HuH-7.5 (cell line): ENCODE measurements at places on chromosomes 2 and 18.

DNA sequence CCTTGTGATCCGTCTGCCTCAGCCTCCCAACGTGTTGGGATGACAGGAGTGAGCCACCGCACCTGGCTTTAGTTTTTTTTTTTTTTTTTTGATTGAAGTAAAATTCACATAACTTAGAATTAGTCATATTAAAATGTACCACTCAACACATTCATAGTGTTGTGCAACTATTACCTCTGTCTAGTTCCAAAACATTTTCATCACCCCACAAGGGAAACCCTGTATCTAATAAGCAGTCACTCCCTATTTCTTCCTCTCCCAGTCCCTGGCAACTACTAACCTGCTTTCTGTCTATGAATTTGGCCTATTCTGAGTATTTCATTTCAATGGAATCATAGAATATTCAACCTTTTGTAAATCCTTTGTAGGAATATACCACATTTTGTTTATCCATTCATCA lies 123.9 kb upstream of the FAM117B start:
- DNase-seq: no peak

DNA sequence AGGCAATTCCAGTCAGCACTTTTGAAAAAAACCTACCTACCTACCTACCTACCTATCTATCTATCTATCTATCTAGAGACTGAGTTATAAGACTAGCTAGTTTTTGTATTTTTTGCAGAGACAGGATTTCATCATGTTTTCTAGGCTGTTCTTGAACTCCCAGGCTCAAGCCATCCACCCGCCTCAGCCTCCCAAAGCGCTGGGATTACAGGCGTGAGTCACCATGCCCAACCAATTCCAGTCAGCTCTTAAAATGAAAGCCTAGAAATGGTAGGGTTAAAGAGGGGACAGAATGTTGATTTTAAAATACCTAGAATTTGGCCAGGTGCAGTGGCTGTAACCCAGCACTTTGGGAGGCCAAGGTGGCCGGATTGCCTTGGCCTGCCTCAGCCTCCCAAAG lies 19.1 kb downstream of the MSH2 start:
- DNase-seq: no peak

DNA sequence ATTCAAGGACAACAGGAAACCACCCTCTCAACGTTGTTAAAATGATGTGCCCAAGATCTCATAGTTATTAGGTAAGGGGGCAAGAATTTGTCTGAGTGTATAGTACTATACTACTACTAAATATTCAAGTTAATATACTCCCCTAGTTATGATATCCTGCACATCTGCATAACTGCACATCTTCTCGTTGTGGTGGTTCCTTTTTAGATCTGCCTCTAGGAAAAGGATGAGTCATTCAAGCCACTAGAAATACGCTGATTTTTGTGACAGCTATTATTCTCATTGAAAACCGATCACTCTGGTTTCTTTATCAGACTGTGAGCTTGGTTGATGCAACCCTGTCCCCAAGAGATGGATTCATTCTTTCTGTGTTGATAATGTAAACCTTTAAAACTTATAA lies 1067.0 kb upstream of the FANCL start:
- DNase-seq: no peak

DNA sequence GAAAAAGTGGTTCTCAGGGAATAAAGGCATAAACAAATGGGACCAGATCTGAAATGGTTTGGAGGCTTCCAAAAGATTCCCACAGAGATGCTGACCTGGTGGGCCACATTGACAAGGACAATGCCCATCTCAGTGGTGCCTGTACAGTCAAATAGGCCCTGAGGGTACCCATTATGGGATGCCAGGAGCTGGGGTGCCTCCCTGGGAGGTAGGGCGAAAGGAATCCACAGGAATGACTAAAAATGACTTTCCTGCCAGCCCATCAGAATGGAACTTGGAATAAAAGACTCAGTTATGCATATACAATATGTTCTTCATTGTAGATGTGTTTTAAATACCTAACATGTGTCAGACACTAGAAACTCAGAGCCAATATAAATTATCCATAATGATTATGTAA lies 248.5 kb downstream of the RNF144A start:
- no peak for DNase-seq

DNA sequence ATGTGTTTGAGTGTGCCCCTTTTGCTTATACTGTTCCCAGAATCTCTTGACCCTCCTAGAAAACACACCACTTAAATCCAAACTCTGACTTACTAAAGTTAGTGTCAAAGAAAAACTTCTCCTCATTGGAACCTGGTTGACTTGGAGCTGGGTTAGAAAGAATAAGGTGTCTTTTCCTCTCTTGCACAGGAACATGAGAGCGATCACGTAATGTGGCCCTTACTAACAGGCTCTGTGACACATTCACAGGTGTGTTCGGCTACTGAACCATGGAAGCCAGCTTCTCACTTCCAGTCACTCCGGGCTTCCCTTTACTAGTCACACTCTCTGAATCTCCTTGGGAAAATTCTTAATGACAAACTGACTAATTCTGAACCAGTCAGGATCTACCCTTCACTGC lies 5.4 kb upstream of the POU3F3 start:
- no peak for DNase-seq

DNA sequence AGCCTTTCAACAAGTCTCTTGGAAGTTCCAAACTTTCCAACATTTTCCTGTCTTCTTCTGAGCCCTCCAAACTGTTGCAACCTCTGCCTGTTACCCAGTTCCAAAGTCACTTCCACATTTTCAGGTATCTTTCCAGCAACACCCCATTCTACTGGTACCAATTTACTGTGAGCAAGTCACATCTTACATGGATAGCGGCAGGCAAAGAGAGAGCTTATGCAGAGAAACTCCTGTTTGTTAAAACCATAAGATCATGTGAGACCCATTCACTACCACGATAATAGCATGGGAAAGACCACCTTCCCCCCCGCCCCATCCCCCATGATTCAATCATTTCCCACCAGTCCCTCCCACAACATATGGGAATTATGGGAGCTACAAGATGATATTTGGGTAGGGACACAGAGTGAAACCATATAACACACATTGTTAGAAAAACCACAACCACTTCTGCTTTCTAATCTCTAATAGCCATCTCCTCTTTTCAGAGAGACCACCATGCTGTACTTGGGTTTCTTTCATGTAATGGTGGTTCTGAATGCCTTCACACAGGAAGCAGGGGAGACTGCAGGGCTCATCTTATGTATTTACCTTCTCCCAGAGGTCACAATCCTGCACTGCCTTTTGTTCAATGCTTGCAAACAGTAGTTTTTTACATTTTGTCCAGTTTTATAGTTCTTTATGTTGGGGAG lies 46.0 kb upstream of the CALCRL start:
- DNase-seq: no peak

- no peak for DNase-seq
These were observed 67.2 kb downstream of the SLC8A1 start for GRCh38 chr2:40384714-40385113.

DNA sequence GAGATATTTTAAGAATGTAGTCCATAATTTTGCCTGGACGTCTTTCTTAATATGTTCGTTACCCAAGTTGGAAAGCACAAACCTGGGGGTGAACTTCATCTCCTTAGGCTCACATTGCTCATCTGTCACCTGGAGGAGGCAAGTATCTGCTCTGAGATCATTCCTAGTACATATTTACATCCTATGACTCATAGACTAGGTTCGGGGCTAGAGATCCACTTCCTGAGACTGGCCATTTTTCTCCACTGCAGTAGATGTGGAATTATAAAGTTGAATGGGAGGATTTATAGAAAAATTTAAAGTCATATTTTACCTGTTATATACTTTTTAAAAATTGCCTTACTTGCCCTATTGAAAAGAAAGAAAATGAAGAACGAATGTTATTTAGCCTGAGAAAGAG lies 77.5 kb upstream of the PROKR1 start:
- DNase-seq: no peak

DNA sequence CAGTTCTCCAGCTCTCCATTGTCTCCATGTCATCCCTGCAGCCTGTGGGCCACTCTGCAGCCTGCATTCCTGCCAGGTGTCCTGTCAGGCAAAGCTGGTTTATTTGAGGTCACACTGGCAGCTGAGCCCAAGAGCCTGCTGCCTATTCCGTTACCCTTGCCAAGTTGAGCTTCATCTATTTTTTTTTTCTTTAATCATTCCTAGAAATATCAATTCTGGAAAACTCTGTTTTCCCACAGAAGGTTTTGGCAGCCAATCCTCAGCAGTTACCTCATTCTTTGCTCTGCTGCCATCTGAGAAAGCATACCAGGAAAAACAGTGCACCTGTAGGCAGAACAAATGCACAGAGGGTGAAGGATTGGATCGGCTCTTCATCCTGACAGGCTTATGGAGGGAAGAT lies 411.0 kb upstream of the ACVR2A start:
- no peak for DNase-seq

DNA sequence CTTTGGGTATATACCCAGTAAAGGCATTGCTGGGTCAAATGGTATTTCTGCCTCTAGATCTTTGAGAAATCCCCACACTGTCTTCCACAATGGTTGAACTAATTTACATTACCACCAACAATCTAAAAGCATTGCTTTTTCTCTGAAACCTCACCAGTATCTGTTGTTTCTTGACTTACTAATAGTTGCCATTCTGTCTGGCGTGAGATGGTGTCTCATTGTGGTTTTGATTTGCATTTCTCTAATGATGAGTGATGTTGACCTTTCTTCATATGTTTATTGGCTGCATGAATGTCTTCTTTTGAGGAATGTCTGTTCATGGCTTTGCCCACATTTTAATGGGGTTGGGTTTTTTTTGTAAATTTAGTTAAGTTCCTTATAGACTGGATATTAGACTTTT lies 382.6 kb upstream of the ZNF804A start:
- DNase-seq: no peak

- DNase-seq: no peak
These were observed 131.6 kb upstream of the DLGAP1 start for GRCh38 chr18:4586731-4587130.

GRCh38 chr18:62663731-62664336 lies 51.5 kb upstream of the PHLPP1 start:
- no peak for DNase-seq

- DNase-seq: no peak
These were observed 15.3 kb downstream of the DNMT3A start for GRCh38 chr2:25326326-25327013.

- DNase-seq: no peak
These were observed 11.7 kb upstream of the CHMP1B start for GRCh38 chr18:11839556-11839955.

DNA sequence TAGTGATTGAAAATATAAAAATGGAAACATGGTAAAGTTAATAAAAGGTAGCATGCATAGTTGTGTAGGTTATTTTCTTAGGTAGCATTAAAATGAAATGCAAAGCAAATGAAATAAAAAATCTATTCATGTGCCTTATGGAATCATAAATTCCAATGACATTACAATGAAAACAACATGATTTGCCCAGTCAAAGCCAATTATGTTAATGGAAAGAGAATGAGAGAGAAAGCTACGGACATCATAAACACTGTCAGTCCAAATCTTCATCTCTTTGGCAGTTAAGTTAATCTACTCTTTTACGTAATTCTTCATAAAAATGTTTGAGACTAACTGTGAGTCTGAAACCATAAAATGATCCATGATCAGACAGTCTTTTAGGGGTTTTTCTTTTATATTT lies 636.7 kb upstream of the SYT4 start:
- DNase-seq: no peak

DNA sequence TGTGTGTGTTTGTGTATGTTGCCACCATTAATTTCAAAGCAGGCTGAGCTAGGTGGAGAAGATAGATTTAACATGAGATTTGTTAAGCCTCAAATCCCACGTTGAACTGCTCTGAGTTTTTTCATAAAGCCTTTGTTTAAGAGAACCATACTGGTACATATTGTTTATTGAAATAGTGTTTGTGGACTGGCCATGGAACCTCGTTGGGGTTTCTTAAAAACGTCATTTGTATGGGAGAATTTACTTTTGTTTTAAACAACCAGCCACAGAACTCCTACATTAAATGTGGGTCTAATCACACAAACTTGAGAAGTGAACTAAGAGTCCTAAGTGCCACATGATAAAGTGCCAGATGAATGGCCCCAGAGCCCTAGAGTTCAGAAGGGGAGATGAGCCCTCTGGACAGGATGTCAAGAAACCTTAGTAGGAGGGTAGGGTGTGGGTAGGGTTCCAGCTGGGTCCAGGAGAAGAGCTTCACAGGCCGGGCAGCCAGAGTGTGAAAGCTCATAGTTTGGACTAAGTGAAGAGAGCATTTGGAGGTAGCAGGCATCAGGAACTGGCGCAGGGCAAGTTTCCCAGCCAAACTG lies 120.6 kb upstream of the EML6 start:
- no peak for DNase-seq

DNA sequence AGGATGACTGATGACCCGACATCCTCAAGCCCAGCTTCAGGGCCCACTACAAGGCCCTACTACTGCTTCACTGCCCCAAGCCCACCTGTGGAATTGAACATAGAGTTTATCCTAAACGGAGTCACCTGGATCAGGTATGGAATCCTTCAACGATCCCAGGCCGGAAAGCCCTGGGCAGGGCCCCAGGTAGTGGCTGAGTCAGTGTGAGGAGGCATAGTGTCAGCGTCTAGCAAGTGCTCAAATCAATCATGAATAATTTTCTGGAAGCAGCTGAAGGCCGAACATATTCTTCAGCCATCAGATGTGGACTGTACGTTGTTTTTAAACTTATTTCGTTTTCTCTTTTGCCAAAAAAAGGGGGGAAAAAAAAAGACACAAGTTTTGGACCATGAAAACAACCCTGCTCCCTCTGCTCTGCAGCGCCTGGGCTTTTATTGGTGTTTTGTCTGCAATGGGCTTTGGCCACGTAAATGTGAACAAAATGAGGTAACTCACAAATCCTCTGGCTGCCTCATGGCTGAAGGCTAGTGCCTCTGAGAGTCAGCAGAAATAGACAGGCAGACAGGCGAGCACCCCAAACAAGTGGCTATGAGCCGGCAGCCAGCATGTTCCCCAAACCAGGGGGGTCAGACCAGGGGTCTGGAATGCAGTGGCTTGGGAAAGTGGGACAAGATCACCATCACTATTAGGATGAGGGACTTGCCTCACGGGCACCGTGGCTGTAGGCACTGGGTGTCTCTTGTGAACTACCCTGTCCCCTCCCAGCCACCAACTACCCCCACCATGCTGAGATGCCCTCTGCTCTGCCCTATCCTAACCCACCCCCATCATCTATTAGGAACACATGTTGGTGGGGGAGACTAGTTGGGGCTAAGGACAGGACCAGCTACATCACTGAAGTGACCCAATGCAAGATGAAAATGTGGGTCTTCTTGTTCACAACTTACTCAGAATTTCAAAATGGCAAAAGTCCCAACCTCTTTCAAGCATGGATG lies 51.4 kb downstream of the TTC32 start:
- no peak for DNase-seq

DNA sequence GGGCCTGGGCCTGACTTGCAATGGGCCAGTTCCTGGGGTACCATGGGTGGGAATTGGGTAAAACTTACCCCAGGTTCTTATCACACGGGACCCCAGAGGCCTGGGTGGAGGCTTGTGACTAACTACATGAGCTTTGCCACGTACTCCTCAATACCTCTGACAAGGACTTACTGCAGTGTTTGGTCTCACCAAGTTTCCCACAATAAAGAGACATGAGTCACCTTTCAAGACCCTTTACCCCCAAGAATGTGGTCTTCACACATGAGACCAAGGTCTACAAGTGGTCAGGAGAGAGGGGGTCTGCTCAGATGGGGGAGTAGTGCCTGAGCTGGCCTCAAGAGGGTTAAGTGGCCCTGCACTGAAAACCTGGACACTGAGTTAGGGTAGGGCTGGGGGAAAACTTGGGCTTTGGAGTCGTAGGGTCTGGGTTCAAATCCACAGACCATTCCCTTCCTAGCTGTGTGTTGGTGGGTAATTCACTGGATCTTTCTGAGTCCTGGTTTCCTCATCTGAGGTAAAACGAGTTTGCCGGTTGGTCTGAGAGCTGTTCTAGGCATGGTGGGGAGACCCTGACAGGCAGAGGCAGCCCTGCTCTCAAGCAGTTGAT lies 2.0 kb upstream of the GNLY start:
- no peak for DNase-seq

GRCh38 chr2:75605770-75606529 lies 40.6 kb upstream of the MRPL19 start:
- no peak for DNase-seq
